ENCODE measurements at places on chromosomes 4 and X.
A peak's percentile ranks its signal among the peaks of the same experiment; 100 is the strongest.

DNA sequence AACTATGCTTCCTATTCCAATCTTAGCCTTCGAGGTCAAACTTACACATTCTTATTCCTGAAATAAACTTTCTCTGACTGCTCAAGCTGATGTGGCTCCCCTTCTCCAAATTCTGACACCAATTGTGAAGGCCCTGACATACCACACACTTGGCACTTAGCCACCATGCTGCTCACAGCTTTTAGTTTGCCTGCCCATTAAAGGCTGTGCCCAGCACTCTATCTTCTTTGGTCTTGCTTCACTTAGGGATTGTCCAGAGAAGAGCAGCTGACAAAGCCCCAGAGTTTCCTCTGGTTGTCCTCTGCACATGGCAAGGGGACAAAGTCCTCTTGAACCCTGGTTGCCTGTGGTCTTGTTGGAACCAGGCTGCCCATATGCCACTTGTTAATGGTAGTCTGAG, 126.1 kb downstream of the ARHGEF9 start:
- no peak for DNase-seq
- no peak overlapping the region for H3K4me3 ChIP-seq
- no peaks in the 10 kb centered on the region for H3K4me1 ChIP-seq
- no peak overlapping the region for H3K27ac ChIP-seq

GRCh38 chr4:105306158-105306781, 159.6 kb downstream of the TET2 start:
- H3K36me3 ChIP-seq, result no peaks in the 10 kb centered on the region
- no peak overlapping the region for H3K4me3 ChIP-seq

DNA sequence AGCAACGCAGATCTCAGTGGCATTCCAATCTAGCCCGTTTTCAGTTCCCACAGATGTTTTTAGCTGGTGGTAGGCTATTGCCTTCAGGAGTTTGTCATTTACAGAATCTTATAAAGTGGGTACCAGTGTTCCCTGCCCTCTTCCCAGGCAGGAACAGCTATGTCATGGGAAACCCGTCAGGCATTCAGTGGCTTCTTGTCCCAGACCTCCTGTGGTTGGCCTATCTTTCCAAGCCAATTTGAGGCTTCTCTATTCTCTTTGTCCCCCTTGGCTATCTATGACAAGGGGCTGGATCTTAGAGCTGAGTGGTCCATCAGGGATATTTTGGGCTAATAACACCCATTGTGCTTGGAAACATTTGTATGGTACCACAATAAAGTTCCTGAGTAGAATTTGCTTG, 33.6 kb upstream of the RPL34 start:
- no peaks in the 10 kb centered on the region for H3K27me3 ChIP-seq
- peak; percentile 25 for DNase-seq
- no peak overlapping the region for H3K27ac ChIP-seq
- no peaks in the 10 kb centered on the region for H3K36me3 ChIP-seq

DNA sequence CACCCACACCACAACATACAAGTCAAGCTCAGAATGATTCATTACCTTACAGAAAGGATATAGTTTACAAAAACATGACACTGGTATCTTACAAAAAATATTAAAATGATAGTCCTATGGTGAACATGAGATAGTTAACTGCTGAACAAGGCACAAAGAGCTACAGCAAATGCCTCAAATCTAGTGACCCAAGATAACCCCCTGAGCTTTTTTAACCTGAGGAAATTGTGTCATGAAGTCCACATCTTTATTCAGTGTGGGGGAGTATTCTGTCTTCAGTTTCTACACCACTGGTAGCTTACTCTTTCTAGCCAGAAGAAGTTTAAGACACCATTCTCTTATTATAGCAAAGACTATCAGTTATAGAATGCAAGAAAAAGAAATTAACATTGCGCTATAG, 218.7 kb downstream of the MAPK10 start:
- no peak overlapping the region for H3K27ac ChIP-seq
- peaks cover 22% of the 10 kb centered on the region for H3K36me3 ChIP-seq
- H3K4me1 ChIP-seq, result no peaks in the 10 kb centered on the region
- H3K27me3 ChIP-seq, result no peaks in the 10 kb centered on the region
- DNase-seq, result no peak

- no peak overlapping the region for H3K4me3 ChIP-seq
- peak; percentile 65 for DNase-seq
- no peak overlapping the region for H3K27ac ChIP-seq
- no peaks in the 10 kb centered on the region for H3K4me1 ChIP-seq
- no peaks in the 10 kb centered on the region for H3K27me3 ChIP-seq
These were observed 11.5 kb downstream of the CTAG1A start for GRCh38 chrX:154596290-154596929.

DNA sequence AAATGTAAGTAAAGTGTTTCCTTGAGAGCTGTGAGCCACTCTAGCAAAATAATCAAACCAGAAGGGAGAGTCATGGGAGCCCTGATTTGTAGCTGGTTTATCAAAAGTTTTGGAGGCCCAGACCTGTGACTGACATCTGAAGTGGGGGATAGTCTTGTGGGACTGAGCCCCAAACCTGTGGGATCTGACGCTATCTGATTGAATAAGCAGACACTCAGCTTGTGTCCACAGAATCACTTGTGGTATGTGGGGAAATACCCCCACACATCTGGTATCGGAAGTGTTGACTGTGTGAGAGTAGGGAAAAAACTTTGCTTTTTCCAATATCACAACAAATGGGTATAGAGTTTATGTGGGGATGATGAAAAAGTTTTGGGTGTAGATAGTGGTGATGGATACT, 35.4 kb downstream of the FUNDC1 start:
- H3K27me3 ChIP-seq, result no peaks in the 10 kb centered on the region
- no peak overlapping the region for H3K27ac ChIP-seq
- H3K36me3 ChIP-seq, result no peaks in the 10 kb centered on the region

- no peak overlapping the region for H3K27ac ChIP-seq
- H3K4me1 ChIP-seq, result no peaks in the 10 kb centered on the region
- no peaks in the 10 kb centered on the region for H3K36me3 ChIP-seq
- DNase-seq, result peak; percentile 50
- H3K4me3 ChIP-seq, result no peak overlapping the region
These were observed 8.4 kb downstream of the CNGA1 start for GRCh38 chr4:48008021-48008596.

DNA sequence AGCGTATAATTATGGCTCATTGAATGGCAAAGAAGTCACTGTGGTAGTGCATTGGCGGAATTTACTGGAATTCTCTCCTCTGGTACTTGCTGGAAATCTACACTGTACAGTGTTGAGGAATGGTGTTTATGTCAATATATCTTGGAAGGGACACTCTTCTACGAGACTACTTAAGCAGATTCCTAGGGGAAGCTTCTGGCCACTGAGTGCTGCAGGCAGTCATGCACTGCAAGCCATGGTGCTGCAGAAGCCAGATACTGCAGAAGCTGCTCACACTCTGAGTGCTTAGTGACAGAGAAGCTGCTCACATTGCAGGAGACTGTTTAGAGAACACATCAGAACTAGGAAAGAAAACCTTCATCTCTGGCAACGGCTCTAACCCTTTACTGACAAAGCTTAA, 725.0 kb downstream of the CCSER1 start:
- no peaks in the 10 kb centered on the region for H3K4me1 ChIP-seq
- peak; percentile 48 for DNase-seq
- no peak overlapping the region for H3K4me3 ChIP-seq
- H3K27me3 ChIP-seq, result no peaks in the 10 kb centered on the region

DNA sequence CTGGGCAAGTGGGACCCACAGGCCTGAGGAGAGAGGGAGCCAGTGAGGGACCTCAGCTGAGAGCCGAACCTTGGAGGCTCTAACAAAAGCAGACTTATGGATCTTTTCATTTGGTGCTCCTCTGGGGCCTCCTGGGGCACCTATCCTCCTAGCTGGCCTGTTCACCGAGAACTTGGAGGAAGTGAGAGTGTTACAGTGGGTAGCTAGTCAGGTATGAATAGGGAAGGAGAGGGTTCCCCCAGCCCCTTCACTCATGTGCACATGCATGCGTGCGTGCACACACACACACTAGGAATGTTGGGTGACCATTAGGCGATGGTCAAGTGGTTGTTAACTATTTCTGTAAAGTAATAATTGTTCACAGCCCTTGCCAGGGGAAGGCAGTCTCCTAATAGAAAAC, 18.6 kb upstream of the TMEM185A start:
- no peak for DNase-seq
- no peak overlapping the region for H3K27ac ChIP-seq
- H3K4me3 ChIP-seq, result no peak overlapping the region
- no peaks in the 10 kb centered on the region for H3K27me3 ChIP-seq
- H3K4me1 ChIP-seq, result no peaks in the 10 kb centered on the region

DNA sequence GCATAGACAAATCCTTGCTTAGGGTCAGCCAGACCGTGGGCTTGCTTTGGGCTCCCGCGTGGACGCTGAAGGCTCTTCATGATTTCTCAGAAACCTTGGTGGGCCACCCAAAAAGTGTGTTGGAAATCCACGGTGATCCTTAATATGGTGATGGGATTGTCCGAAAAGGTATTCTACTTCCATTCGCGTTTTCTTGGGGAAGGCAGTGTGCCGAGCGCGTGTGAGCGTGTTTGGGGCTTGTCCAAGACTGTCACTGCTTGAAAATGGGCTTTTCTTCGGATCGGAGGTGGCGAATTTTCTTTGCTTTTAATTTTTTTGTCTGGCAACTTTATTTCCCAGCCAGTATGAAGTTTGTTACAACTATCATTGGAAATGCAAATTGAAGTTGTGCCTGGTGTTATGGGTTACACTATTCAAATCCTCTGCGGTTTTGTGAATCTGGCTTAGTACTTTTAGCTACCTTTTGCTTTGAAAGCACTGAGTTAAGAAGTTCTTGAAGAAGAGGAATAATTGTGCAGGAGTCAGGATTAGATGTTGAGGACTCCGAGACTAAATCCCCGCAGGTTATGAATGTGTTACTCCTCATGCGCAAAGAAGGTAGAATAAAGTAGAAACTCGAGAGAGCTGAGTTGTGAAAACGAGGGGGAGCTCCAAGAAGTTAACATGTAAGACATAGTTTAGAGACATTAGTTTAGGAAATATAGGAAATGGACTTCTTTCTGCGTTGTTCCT, 3.2 kb downstream of the SPRY1 start:
- peak; percentile 18 for DNase-seq
- peak overlapping the region; percentile 75 for H3K4me3 ChIP-seq
- H3K27me3 ChIP-seq, result no peaks in the 10 kb centered on the region
- peak overlapping the region; percentile 19 for H3K27ac ChIP-seq
- peaks cover 47% of the 10 kb centered on the region for H3K4me1 ChIP-seq

DNA sequence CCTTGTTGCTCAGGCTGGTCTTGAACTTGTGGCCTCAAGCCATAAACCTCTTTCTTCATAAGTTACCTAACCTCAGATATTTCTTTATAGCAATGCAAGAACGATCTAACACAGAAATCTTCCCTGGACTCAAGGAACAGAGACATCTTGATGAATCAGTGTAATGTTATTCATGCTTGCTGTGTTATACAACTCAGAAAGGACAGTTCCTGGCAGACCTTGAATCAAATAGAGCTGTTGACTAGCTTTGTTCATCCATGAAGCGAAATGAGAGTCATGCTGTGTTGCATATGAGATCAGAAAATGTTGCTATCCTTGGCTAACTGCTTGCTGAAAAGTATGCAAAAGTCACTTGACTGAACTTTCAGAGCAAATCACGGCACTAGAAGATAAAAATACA, 72.6 kb upstream of the ARHGAP24 start:
- H3K27ac ChIP-seq, result no peak overlapping the region
- H3K4me3 ChIP-seq, result no peak overlapping the region

DNA sequence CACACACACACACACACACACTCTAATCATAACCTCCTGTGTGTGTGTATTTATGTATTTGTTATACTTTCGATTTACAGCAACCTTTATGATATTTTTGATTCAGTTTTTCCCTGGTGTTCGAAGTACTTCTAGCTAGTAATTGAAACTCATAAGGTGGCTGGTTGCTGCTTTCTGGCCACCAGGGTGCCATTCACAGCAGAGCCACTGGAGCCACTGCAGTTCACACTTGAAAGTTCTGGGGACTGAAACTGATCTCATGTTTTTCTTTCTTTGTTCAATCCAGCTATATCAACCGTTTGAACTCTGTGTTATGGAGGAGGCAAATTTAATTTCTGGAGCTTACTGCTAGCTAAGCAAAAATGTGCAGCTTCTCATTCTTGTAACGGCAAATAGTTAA, 419.4 kb downstream of the ADGRL3 start:
- no peak for DNase-seq
- no peak overlapping the region for H3K27ac ChIP-seq
- H3K27me3 ChIP-seq, result no peaks in the 10 kb centered on the region
- H3K36me3 ChIP-seq, result no peaks in the 10 kb centered on the region

DNA sequence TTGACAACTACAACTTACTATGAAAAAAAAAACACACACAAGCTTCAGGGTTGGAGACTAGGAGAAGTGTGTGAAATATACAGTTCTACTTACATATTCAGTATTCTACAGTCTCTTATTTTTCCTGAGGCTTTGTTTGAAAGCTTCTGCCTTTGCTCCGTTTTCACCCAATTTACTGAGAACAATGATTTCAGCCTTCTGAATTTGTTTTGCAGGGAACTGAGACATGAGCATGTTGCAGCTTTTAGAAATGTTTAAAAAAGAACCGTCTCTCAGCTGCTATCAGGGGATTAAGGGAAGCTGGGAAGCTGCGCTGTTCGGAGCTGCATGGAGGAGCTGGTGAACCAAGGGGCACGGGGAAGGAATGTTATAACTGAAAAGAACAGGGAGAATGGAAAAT, 85.7 kb downstream of the QDPR start:
- DNase-seq, result peak; percentile 41
- no peaks in the 10 kb centered on the region for H3K36me3 ChIP-seq
- no peaks in the 10 kb centered on the region for H3K27me3 ChIP-seq
- no peak overlapping the region for H3K4me3 ChIP-seq
